HepG2 (cell line): ENCODE measurements at places on chromosomes 2 and 18. TPM values are rescaled to one million over a fixed set of nuclear protein-coding genes. Genes with fewer than 3 reads are reported as not detected.

Gene LYPD6B
- not detected in 2 replicates for total RNA-seq

Gene MIB1
- total RNA-seq: 47.0 and 60.6 TPM in 2 replicates

Gene RELCH
- 31.7 and 37.7 TPM in 2 replicates for total RNA-seq

Gene DCTN1
- 109 and 122 TPM in 2 replicates for total RNA-seq

Gene TMEFF2
- total RNA-seq: not detected in 2 replicates

- H3K4me3 ChIP-seq: no peak overlapping the region
Measured at GRCh38 chr2:9164112-9164608, 42.5 kb upstream of the ASAP2 start.

GRCh38 chr2:34627003-34627402 lies 1027.9 kb upstream of the FAM98A start:
- DNase-seq: no peak
- no peaks in the 10 kb centered on the region for H3K4me1 ChIP-seq
- H3K36me3 ChIP-seq: no peaks in the 10 kb centered on the region
- no peak overlapping the region for H3K4me3 ChIP-seq
- H3K27ac ChIP-seq: no peak overlapping the region

DNA sequence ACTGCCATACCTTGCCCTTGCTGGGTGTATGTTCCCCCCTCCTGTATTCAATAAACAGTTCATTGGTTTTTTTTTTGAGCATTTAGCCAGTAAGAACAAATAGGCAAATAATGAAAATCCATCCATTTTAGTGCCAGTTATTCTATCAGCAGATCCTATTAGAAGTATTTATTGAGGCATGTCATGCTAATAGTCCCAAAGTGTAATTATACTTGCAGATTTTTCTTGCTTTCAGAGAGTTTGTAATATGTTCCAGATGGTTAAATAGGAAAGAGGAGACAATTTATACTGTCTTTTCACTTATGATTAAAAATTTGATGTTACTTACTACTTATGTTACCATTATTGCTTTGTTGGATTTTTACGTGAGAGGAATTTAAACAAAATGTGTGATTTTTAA lies 127.6 kb downstream of the NCOA1 start:
- no peaks in the 10 kb centered on the region for H3K4me1 ChIP-seq
- H3K36me3 ChIP-seq: no peaks in the 10 kb centered on the region
- H3K27ac ChIP-seq: no peak overlapping the region
- no peak for DNase-seq

- peaks cover 6% of the 10 kb centered on the region; the same call in 1 of the 2 replicates for H3K27me3 ChIP-seq
- DNase-seq: no peak
- no peak overlapping the region for H3K4me3 ChIP-seq
- no peaks in the 10 kb centered on the region for H3K36me3 ChIP-seq
- no peak overlapping the region for H3K27ac ChIP-seq
Measured at GRCh38 chr2:153476491-153476815, 2.1 kb downstream of the RPRM start.

DNA sequence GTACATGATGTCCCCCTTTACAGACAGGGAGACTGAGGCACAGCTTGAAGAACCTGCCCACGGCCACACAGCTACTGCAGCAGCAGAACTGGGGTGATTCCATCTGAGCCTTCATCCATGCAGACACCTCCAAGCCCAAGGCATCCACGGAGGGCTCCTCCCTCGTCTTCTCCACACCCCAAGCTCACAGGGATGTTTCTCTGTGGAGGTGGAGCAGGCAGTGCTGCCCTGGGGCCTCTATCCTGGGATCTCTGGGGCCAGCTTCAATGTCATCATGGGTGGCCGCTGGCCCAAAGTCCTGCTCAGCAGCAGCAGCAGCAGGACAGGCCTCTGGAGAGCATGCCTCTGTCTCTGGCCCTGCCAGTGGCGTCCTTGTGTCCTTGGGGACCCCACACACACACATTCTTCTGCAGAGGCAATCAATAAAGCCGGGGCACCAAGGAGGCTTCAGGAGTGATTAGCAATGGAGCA lies 31.2 kb downstream of the ADI1 start:
- no peaks in the 10 kb centered on the region for H3K27me3 ChIP-seq
- H3K36me3 ChIP-seq: no peaks in the 10 kb centered on the region; the same call in 1 of the 2 replicates
- no peak overlapping the region for H3K27ac ChIP-seq
- H3K4me3 ChIP-seq: no peak overlapping the region
- peaks cover 58% of the 10 kb centered on the region for H3K4me1 ChIP-seq
- DNase-seq: no peak

DNA sequence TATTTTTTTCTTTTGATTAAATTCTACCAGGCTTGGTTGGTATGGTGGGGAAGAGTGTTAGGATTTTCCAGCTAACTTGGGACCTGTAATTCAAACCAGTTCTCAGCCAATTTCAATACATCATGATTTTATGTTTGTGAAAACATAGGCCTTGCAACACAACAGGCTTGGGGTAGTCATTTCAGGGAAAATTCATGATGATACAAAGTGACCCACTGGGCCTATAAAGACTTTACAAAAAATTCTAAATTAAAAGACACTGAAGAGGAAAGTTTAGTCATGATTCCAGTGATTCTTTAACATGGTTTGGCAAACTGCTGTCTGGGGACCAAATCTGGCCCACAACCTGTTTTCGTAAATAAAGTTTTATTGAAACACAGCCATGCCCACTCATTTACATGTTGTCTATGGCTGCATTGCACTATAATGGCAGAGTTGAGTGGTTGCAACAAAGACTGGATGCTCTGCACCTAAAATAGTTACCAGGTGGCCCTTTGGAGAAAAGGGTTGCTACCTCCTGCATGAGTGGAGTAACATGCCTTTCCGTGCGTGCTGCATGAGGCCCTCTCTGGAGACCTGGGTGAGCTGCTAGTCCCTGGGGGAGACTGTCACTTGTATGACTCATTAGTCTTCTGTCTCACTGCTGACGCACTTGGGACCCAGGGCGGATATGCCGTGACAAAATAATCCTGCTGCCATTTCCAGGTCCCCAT lies 73.6 kb downstream of the NPAS2 start:
- peaks cover 22% of the 10 kb centered on the region; the same call in 2 of the 3 replicates for H3K36me3 ChIP-seq
- peaks cover 74% of the 10 kb centered on the region for H3K4me1 ChIP-seq
- H3K27me3 ChIP-seq: no peaks in the 10 kb centered on the region
- no peak overlapping the region for H3K4me3 ChIP-seq
- DNase-seq: peak; percentile 55

GRCh38 chr18:48084858-48085257 lies 154.4 kb upstream of the SMAD2 start:
- no peaks in the 10 kb centered on the region for H3K36me3 ChIP-seq
- H3K27me3 ChIP-seq: no peaks in the 10 kb centered on the region
- no peak overlapping the region for H3K27ac ChIP-seq
- no peak for DNase-seq

DNA sequence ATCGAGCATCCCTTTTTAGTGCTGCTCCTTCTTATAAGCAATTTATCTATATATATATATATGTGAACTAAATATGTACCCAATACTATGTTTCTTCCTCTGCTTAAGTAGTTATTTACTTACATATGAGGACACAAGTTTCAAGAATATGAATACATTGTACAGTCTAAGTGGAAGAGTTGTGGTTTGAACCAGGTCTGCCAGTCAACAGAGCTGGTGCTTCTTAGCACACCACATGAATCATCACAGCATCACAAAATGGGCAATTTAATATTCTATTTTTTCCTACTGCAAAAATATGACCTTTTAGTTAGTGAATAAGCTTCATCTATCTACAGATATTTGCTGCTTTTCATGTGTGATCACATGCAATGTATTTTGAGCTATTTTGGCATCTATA lies 64.4 kb upstream of the SPAG16 start:
- DNase-seq: no peak
- no peak overlapping the region for H3K4me3 ChIP-seq
- H3K27ac ChIP-seq: no peak overlapping the region
- no peaks in the 10 kb centered on the region for H3K4me1 ChIP-seq
- 0 out of 3 replicates have a peak, but pooled peaks cover 5% of the 10 kb centered on the region for H3K27me3 ChIP-seq
- no peaks in the 10 kb centered on the region for H3K36me3 ChIP-seq

DNA sequence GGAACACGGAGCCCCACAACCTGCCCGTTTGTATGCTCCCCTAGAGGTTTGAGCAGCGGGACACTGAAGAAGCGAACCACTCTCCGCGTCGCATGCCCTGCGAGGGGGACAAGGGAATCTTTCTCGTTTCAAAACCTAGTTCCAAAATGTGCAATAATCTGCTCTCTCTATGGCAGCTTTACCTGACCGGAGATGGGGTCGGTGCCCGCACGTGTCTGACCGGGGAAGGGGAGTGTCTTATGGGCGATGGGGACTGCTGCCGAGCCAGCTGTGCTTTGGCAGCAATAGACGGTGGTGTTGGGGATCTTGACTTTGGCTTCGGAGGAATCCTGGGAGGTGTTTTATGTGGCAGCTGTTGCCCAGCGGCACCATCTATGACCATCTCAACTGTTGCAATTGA lies 7.9 kb downstream of the TTN start:
- H3K4me3 ChIP-seq: no peak overlapping the region
- no peaks in the 10 kb centered on the region for H3K36me3 ChIP-seq
- no peak overlapping the region for H3K27ac ChIP-seq
